Epithelial cell of proximal tubule (primary cell): ENCODE measurements at places on chromosomes 11 and 22.

DNA sequence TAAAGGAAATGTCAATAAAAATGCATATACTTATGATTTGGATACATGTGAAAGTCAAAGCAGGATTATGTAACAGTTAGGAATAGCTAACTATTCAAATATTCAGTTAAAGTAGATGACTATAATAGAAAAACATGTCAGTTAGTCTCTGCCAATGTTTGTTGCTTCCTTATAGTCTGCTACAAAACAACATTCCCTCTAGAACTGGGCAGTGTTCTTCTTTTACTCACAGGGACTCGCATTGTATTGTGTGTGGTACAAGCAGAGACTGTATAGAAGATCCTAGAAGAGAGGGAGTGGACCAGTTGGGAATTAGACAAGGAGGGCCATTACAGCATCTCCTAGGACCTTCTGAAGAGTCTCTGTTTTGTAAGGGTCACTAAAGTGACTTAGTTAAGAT, 10.6 kb downstream of the ACAT1 start:
- no peak for DNase-seq

DNA sequence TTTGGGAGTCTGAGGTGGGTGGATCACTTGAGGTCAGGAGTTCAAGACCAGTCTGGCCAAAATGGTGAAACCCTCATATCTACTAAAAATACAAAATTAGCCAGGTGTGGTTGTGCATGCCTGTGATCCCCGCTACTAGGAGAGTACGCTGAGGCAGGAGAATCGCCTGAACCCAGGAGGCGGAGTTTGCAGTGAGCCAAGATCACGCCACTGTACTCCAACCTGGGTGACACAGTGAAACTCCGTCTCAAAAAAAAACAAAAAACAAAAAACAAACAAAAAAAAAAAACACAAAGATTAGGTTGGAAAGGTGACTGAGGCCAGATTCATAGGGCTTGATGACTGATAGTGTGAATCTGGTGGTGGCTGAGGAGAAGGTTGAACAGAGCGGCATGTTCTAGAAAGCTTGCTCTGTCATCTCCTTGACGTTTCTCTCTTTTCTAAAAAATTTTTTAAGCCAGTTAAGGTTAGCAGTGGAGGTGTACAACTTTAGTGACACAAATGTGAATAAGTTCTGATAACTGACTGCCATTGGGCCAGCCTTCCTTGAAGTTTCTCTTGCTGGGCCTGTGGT, 40.9 kb downstream of the TXN2 start:
- no peak for DNase-seq

DNA sequence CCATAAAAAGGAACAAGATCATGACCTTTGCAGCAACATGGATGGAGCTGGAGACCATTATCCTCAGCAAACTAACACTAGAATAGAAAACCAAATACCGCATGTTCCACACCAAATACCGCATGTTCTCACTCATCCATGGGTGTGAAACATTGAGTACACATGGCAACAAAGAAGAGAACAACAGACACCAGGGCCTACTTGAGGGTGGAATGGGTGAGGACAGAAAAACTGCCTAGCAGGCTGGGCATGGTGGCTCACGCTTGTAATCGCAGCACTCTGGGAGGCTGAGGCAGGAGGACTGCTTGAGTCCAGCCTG, 12.3 kb downstream of the EHD1 start:
- no peak for DNase-seq

DNA sequence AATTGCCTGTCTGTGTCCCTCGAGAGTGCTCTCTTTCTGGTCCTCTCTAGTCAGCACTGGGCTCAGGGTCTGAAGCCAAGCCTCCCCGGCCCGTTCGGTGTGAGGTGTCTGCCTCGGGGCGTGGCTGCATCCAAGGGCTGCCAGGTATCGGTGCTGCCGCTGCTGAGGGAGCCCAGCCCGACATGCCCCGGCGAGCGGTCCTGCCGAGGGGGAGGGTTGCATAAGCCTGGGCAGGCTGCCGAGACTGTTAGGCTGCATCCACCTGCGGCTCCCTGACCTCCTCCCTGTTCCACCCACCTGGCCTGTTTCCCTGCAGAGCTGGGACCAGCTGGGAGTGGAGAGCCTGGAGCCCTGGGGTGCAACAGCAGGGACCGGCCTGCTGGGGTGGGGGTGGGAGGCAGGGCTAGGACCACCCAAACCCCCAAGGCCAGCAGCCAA, 6.3 kb downstream of the OVOL1 start:
- DNase-seq: no peak

DNA sequence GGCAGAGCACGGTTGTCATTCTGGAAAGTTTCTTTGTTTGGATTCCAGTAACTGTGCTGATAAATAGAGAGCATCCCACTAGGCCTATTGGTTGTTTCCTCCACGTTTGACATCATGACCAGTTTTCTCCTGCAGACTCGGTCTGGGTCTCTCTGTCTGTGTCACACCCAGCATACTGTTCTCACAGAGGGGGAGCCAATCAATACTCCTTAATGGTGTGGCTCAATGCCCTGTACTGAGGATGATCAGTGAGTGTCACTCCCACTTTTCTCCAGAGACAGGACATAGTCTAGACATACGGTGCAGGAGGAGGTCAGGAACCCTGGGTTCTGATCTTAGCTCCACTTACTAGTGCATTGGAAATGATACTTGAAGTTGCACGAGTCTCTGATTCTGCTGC, 88.2 kb upstream of the BLID start:
- no peak for DNase-seq

DNA sequence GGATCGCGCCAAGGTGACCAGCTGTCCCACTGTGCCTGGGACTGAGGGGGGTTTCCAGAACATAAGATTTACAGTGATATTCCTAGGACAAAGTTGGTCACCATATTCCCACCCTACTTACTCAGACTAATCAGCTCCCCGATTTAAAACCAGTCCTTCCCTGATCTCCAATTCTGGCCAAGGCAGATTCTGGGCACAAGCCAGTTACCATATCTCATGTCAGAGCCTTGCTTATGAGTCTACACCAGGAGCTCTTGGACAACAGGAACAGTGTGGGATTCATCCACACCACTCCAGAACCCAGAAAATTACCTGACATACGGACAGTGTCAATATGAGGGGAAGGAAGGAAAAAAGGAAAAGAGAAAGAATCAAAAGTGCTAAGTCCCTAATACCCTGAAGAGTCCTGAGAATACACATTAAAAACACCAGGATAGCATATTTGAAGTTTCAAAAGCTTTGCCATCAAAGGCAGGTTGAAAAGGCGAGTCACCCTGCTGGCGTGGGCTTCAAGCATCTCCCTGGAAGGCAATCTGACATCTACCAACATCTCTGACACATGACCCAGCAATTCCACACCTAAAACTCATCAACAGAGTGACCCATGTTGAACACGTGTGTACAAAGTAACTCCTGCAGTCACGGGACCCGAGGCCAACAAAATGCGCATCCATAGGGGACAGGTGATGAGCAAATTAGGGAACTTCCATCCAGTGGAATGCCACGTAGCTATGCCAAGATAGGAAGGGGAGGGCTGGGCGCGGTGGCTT, 8.0 kb upstream of the IL2RB start:
- no peak for DNase-seq

DNA sequence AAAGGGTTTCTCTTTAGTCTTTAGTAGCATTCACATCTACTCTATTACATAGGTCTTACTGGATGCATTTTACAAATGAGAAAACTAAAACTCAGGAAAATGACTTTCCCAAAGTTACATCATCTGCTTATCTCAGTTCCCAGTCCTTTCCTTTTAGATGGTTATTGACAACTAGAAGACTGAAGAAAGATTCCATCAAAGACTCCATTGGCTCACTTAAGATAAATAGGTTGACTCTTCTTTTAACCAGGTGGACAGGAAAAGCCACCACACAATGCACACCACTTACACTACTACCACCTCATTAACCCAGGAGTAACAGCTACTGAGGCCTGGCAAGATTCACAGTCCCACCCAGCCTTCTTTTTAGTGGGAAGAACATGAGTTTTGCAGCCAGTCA, 123.6 kb downstream of the TRIM44 start:
- DNase-seq: no peak

DNA sequence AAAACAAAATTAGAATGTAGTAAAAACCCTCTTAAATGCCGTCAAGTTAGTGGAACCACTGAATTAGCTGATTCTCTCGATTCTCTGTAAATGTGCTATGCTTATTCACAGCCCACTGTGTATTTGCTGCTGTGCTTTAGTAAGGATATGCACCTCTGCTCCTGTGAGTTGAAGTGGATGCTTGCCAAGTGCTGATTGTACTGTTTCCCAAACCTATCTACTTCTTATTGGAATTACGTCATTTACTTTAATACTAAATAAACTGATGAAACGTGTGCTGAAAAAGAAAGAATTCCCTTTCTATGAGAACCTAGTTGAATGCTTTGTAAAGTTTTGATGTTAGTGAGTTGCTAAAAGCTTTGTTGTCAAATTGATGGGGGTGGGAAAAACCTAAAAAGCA, 158.4 kb downstream of the LRRC4C start:
- no peak for DNase-seq

DNA sequence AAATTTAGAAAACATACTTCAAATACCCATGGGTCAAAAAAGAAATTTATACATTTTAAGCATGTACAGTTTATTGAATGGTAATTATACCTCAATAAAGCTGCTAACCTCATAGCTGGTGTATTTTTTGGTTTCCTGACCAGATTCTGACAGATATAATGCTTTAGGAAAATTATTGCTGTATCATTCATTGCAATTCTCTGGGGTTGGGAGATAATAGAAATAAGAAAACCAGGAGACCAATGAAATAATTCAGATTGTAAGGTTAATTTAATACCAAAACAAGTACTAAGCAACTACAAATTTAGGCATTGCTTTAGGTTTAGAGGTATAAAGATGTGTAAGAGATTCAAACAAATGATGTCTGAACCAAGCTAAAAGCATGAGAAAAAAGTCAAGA, 120.1 kb downstream of the ENTHD1 start:
- DNase-seq: no peak

GRCh38 chr11:40619654-40620053, 839.8 kb downstream of the LRRC4C start:
- no peak for DNase-seq

DNA sequence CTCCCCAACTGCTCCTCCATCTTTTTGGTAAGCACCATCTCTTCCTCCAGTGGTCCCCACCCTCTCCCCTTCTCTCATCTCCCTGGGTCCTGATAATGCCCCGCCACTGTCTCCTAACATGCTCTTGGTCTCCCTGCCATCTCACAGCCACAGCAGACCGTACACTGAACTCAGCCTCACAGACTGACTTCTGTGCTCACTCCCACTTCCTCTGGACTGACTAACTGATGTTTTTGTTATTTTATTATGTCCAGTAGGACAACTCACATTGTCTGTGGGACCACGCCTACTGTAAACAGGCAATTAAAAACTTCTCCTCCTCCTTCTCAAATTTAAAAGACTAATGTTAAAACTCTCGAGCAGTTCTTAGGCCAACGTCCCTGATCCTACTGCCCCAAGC, 2.6 kb upstream of the GNAZ start:
- no peak for DNase-seq

DNA sequence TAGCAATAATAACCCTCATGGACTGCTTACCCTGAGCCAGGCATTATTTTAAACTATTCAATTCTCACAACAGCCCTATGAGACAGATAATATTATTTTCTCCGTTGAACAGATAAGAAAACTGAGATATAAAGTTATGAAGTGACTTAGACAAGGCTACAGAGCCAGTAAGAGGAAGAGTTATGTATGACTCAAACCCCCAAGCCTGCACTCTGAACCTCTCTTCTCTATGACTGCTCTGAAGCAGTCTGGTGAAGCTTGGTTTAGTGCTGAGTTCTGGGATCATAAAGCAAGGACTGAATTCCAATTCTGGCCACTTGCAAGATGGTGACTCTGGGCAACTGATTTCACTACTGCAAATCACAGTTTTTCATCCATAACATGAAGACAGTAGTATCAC, 34.5 kb downstream of the TNKS1BP1 start:
- no peak for DNase-seq

GRCh38 chr11:32886180-32886579, 6.4 kb upstream of the QSER1 start:
- DNase-seq: no peak

GRCh38 chr11:61297341-61297740, 2.2 kb upstream of the VWCE start:
- no peak for DNase-seq

DNA sequence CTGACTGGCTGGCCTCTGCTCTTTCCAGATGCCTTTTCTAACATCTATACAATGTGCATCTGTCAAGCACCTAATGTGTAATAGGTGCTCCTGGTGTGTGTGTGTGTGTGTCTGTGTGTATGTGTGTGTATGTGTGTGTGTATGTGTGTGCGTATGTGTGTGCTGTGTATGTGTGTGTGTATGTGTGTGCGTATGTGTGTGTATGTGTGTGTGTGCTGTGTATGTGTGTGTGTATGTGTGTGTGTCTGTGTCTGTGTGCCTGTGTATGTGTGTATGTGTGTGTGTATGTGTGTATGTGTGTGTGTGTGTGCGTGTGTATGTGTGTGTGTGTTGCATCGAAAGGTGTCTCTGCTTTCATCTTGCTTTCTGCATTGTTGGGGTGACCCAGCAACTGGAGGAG, 57.9 kb downstream of the PKNOX2 start:
- no peak for DNase-seq

- DNase-seq: no peak
Measured at GRCh38 chr11:122075016-122075415, 41.0 kb downstream of the BLID start.

DNA sequence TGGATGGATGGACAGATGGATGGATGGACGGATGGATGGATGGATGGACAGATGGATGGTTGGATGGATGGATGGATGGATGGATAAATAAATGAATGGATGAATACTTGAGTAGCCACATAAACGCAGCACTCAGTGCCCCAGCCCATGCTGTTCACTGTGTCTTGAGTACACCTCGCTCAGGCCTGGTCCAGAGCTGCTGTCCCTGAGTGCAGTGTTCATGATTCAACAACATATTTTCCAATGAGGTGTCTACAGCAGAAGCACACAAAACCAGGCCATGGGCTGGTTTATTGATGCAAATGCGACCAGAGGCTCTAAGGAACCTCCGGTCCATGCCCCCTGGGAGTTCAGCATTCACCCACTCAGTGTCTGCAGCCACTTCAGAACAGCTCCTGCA, 584.3 kb downstream of the BRD1 start:
- no peak for DNase-seq

GRCh38 chr22:38699784-38700183, 959 bp downstream of the JOSD1 start:
- DNase-seq: no peak

GRCh38 chr11:110470716-110471115, 41.0 kb downstream of the FDX1 start:
- DNase-seq: no peak

DNA sequence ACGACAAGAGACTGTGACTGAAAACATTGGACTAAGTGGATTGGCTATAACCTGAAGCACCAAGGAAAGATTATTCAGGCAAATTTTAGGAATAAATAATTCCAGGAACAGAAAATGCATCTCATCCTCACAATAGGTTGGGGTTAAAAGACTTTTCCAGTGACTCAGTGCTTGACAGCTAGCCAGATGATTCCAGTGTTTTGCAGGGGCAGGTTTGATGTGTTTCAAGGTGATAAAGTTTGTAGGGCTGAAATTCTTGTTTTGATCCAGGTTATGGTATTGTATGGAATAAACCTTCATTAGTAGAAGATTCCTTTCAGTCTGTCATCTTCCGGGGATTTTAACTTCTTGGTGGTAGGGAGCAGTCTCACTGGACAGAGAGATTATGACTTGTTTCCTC, 2.3 kb downstream of the EXT2 start:
- no peak for DNase-seq
